Inflammatory macrophage treated with lipopolysaccharide for 1 hour (primary cell): ENCODE measurements at places on chromosomes 2 and 18.

GRCh38 chr2:59998324-59998723 lies 555.1 kb downstream of the BCL11A start:
- no peak for DNase-seq

DNA sequence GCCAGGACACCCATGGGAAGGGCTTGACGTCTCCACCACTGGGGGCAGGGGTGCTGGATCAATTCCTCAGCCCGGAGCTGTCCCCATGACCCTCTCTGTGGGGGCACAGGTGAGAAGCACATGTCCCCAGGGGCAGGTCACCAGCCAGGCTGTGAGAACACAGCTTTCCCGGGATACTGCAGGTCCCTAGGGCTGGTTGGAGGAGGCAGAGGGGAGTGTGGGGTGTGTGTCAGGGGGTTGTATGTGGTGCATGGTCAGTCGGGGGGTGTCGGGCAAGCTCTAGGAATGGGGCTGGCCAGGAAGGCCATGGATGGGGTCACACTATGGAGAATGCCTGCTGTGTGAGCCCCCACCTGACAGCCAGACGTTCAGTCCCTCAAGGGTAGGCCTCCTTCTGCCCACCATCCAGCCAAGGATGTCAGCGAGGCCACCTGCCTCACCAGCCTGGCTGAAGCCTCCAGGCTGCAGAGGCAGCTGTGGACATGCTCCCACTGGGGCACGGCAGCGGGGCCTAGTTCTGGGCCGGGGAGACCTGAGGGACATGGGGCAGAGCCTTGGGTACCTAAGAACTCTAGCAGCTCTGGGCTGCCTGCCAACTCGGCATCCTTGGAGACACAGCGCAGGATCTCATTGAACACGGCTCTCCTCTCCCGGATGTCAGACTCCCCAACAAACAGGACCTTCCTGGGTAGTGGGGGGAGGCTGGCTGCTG lies 10.3 kb downstream of the HS1BP3 start:
- DNase-seq = no peak

- no peak for DNase-seq
Observed at GRCh38 chr2:179954026-179954425, 53.1 kb downstream of the CWC22 start.

DNA sequence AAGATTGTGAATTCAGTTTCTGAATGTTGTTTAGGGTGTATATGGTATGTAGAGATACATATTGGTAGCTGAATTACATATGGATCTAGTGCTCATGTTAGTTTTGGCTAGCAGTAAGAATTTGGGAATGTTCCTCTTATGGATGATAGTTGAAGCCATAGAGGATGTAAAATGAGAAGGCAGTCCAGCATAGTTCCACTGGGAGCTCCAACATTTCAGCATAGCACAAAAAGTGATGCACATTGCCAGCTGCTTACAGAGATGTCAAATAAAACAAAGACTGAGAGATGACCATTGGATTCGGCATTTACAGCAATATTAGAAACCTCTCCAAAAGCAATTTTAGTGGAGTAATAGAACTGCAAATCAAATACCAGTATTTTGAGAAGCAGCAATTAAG lies 77.4 kb downstream of the EML4 start:
- no peak for DNase-seq

DNA sequence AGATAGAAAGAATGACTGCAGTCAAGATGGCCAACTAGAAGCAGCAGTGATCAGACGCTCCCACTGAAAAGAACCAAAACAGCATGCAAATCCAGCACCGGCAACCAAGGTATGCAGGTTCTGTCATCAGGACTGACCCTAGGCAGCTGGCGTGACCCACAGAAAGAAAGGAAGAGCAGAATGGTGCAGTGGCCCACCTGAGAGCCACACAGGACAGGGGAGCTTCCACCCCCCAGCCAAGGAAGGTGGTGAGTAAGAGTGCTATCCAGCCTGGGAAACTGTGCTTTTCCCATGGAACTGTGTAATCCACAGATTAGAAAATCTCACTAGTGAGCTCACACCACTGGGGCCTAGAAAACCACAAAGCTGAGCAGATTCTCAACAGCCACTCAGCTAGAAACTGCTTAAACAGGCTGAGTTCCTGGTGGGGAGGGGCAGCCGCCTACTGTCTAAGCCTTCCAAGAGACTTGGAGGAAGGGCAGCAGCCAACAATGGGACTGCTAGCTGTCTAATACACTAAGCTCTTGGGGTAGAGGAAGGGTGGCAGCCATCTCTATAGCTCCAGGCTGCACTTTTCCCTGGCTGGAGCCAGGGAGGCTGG lies 127.9 kb downstream of the EVA1A start:
- no peak for DNase-seq

GRCh38 chr2:86453836-86454235 lies 12.7 kb downstream of the KDM3A start:
- DNase-seq = no peak
